NCI-H1930 (cell line): ENCODE measurements at places on chromosomes 13 and 19.
A peak's percentile ranks its signal among the peaks of the same experiment; 100 is the strongest.

DNA sequence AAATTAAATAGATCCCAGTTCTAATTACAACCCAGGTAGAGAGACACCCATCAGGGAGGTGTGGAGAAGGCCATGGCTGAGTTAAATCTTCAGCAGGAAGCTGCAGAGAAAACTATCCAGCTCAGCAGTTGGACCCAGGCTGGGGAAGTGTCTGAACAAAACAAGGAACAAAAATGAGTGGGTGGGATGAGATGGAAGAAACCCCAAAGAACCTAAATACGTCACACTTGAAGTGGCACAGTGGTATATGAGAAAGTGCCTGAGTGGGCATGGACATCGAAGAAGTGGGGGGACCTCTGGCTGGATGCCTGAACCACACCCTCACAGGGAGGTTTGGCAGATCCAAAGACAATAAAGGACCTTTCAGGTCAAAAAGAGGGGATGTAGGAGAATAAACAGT lies 3.5 kb upstream of the EPHX3 start:
- no peak for DNase-seq

GRCh38 chr19:3575260-3575741 lies 2.6 kb downstream of the HMG20B start:
- no peak for DNase-seq

- peak; percentile 75 for DNase-seq
Observed at GRCh38 chr19:3184847-3185460, 776 bp upstream of the NCLN start.

GRCh38 chr13:72062566-72062965 lies 195.6 kb upstream of the DACH1 start:
- DNase-seq, result no peak

DNA sequence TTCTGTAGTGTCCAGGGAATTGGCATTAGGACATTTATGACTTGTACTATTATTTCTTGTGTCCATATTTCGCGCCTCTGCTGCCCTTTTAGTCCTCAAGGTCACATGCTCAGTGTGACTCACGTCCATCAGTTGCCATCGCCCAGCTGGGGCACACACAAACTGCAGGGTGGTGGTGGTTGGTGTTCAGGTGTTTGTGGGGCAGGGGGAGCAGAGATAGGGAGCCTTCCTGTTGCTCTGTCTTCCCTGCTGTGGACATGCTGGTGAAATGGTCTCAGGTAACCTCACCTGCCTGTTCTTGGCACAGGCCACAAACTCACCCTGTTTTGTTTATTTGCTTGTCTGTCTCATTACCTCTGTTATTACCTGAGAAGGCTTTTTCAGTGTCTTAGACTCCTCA lies 22.4 kb downstream of the PRR12 start:
- no peak for DNase-seq

GRCh38 chr13:77218274-77218673 lies 108.6 kb downstream of the MYCBP2 start:
- no peak for DNase-seq

DNA sequence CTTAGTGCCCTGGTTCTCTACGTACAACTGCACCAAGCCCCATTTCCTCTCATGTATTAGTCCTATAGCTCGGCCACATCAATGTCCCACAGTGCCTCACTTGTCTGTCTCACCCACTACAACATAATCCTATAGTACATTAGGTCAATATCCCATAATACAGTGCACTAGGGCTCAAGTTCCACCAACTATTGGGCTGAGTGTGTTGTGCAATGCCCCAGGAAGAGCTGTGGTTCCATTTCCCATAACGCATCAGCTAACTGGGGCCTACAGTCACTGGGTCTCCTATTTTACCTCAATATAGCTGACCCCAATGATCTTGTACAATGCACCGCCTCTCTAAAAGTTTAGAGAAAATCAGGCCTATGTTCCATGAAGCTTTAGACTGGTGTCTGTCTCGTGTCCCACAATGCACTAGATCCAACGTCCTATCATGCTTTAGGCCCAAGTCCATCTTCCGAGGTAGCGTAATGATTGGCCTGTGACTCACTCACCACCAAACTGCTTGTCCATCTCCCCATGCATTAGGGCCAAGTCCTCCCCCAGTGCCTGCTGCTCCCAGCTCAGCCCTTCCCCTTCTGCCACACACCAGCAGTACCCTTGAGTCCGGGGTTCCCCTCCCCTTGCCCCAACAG lies 21.8 kb downstream of the TSKS start:
- DNase-seq, result no peak

DNA sequence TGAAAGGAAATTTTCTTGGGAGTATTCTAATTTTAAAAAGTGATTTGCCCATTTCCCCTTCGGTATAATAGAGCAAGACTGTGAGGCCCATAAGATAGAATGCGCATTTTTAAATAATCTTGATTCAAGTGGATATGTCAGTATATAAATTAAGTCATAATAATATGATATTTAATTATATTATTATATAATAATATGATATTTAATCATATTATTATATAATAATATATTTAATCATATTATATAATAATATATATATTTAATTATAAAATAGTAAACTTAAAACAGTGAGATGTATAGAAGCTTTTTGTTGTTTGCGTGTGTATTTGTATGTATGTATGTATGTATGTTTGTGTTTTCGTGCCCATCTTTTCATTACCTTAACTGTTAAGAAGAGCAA lies 682.5 kb downstream of the PCDH9 start:
- DNase-seq, result no peak

- DNase-seq, result no peak
Observed at GRCh38 chr13:97881556-97881955, 71.9 kb upstream of the IPO5 start.

GRCh38 chr19:45395821-45396617 lies 8.8 kb downstream of the PPP1R13L start:
- DNase-seq, result no peak

DNA sequence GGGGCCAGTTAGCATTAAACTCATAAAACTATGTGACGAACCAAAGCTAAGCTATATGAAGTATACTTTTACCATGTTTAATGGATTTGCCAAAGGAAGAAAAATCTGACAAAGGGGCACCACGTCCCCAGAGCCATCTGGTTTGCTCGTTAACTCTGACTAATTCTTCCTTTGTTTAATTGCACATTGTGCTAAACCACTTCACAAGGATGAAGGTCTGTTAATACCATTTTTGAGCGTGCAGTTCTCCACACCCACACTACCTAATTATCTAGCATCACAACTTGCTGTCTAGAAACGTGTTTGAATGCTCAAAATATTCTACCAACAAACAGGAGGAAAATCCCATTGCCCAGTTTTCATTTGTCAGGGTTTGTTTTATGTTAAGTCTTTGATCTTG lies 74.8 kb downstream of the COL4A1 start:
- no peak for DNase-seq
